ENCODE measurements at places on chromosomes 12 and 14. TPM values are rescaled to one million over a fixed set of nuclear protein-coding genes. Genes with fewer than 3 reads are reported as not detected.
A peak's percentile ranks its signal among the peaks of the same experiment; 100 is the strongest.

- no peak for DNase-seq
Measured at GRCh38 chr14:61435563-61436337, 114.4 kb downstream of the PRKCH start.

DNA sequence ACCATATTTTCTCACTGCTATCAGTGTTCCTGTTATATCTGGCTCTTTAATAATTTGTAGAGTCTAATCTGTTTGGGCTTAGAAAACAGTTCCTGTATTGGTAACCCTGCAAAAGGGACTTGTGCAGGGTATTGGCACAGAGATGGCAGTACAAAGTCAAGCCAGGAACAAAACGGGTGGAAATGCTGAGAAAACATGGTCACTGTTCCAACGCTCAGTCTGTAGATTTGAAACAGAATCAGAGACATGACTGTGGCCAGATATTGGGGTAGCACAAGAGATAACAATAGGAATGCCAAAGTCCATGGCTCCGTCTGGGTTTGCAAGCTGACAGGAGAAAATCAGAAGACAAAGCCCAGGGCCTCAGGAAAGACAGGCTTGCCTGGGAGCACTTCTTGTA, 290.7 kb upstream of the PDE3A start:
- no peak for DNase-seq

DNA sequence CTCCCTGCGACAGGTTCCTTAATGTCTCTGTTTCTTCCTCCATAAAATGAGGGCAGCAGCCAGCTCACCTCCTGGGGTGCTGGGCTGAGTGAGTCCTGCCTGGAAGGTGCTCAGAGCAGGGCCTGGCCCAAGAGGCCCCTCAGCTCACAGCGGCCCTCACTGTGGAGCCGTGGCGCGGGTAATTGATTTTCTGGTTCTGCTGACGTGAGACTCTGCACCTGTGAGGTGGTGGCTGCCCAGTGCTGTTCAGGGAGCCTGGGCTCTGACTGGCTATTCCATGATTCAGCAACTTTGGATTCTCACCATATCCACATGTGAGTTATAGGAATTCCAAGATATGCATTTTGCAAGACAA, 266.6 kb downstream of the ADGRD1 start:
- DNase-seq: no peak

DNA sequence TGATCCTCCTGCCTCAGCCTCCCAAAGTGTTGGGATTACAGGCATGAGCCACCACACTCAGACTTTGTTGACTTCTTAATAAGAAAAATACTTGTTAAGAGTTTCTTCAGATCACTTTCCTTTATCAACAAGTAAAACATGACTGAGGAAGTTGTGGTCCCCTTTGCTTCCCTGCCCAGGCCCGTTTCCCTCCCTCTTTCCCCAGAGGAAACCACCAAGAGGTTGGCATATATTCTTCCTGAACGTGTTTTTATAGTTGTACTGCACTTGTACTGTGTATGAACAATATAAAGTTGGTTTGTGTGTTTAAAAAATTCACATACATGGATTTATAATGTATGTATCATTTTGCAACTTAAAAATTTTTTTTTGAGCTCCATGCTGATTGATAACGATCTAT, 28.4 kb downstream of the PTPN11 start:
- no peak for DNase-seq

- no peak for DNase-seq
Measured at GRCh38 chr12:2198005-2198501, 145.3 kb downstream of the CACNA1C start.

DNA sequence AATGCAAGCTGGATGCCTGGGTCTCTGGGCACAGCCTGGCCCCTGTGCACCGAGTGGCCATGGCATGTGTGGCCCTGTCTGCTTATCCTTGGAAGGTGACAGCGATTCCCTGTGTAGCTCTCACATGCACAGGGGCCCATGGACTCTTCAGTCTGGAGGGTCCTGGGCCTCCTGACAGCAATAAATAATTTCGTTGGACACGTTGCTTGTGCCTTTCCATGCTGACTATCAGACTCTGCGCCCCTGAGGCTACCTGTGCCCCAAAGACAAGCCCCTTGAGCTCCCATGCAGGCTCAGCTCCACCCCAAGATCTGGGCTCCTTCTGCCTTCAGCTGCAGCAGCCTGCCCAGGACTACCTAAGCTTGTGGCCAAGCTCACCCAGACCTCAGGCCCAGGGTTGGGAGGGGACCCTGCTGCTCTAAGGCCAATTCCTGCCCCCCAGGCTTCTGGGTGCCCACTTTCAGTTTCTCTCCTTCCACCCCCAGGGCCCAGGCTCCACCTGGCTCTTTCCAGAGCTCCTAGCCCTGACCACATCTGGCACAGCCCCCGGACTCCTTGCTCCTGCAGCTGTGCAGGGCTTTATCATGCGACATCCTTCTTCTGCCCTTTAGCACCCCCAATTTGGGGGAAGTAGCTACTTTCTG, 11.8 kb downstream of the SERPINA3 start:
- no peak for DNase-seq

DNA sequence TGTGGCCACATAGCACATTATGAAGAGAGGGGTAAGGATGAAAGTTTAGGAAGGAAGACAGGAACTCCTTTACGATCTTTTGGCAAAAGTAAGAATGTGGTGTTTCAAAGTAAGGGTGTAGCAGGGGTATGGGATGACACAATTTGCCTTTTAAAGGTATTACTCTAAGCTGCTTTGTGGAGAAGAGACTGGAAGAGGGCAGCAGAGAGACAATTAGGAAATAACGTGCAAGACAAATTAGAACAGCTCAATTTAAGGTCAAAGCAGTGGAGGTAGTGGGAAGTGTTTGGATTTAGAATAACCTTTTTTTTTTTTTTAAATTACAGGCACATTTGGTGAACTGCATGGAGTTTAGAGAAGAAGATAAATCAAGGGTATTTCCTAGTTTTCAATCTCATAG, 342.6 kb downstream of the NOVA1 start:
- DNase-seq: no peak

- DNase-seq: no peak
Measured at GRCh38 chr12:52790427-52791270, 5.3 kb downstream of the KRT3 start.

- DNase-seq: no peak
Measured at GRCh38 chr12:95214466-95214865, 2.8 kb downstream of the FGD6 start.

- no peak for DNase-seq
Measured at GRCh38 chr14:89672636-89673511, 255.8 kb upstream of the FOXN3 start.

DNA sequence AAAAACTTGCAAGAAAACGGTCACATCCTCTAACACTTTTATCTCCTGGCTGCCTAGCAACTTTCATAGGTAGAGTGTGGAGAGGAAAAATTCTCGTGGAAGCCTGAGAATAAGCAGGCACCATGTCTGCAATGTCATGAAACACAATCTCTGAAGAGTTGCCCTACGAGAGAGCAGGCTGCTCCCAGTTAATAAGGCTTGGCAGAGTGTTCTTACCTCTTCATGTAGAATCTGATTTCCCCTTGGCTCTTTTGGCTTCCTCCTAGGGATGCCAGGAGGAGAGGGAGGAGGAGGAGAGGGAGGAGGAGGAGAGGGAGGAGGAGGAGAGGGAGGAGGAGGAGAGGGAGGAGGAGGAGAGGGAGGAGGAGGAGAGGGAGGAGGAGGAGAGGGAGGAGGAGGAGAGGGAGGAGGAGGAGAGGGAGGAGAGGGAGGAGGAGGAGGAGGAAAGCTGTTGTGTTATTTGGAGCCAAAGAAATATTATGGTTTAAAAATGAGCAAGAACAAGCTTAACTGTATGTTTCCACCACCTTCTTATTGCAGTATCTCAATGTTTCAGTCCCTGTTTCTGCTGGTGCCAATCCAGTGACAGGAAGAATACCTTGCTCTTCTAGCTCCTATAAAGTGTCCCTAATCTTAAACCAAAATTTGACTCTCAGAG, 52.9 kb downstream of the EGLN3 start:
- DNase-seq: no peak

GRCh38 chr12:119728444-119728745, 60.5 kb downstream of the PRKAB1 start:
- DNase-seq: no peak

GRCh38 chr14:24721775-24722174, 87.8 kb upstream of the GZMB start:
- no peak for DNase-seq

DNA sequence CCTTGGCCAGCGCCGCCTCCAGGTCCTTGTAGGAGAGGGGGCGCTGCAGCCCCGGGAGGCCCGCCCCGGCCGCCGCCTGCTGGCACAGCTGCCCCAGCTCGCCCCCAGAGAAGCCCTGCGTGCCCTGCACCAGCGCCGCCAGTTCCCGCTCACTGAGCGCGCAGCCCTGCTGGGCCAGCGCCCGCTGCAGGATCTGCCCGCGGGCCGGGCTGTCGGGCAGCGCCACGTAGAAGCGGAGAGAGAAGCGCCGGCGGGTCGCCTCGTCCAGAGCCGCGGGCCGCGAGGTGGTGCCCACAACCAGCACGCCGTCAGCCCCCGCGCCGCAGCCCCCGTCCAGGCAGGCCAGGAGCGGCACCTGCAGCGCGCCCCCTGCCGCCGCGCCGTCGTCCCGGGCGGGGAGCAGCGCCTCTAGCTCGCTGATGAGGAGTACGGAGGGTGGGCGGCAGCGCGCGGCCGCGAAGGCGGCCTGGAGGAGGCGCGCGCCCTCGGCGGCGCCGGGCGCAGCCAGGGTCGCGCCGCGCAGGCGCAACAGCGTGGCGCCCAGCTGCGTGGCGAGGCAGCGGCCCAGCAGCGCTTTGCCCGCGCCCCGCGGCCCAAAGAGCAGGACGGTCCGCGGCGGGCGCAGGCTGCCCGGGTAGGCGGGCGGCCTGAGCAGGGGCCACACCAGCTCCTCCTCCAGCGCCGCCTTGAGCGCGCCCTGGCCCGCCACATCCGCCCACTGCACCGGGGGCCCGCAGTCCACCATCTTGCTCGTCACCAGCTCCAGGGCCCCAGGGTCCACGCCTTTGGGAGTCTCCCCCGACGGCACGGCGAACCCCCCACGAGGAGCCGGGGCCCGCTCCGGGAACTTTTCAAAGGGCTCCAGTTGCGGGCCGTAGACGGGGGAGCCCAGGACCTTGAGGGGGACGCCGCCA, 27.7 kb downstream of the FIGNL2 start:
- peak; percentile 64 for DNase-seq

DNA sequence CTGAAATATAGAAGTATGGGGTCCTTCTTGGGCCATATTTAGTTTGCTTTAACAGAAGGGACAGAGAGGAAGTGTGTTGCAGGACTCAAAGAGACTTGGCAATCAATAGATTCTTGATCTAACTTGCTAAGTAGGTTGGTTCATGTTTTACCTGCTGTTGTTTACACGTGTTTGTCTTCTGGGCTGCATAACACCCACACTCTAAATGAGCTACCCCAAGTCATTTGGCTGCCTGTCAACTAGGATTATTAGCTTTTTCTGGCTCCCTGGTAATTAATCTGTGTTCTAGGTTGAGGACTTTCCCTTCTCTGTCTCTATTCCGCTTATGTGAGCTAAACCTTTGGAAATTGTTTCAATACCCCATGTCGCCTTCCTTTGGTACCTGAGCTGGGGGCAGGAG, 10.1 kb upstream of the TBPL2 start:
- no peak for DNase-seq

- DNase-seq: no peak
Measured at GRCh38 chr12:44223736-44224135, 387.9 kb downstream of the TMEM117 start.

- DNase-seq: no peak
Measured at GRCh38 chr14:77498984-77499527, 440 bp upstream of the ISM2 start.

- DNase-seq: no peak
Measured at GRCh38 chr14:86153480-86153879, 623.5 kb downstream of the FLRT2 start.

- DNase-seq: no peak
Measured at GRCh38 chr14:58755031-58755925, 117.5 kb downstream of the DACT1 start.

DNA sequence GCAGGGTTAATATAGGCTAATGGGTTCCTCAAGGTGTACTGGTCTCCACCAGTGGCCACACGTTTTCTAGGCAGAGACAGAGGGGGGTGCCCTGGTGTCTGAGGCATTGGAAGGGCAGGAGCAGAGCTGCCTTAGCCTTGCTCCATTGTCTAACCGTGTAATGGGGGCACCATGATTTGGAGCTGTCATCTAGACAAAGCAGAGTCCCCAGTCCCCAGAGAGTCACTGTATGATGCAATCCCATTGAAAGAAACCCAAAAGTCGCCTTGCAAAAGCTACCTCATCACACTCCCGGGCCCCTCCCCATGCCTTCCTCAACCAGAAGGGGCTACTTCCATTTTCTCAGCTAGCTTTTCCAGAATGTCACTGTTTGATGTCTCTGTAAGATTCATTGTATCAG, 487.1 kb downstream of the AACS start:
- no peak for DNase-seq

DNA sequence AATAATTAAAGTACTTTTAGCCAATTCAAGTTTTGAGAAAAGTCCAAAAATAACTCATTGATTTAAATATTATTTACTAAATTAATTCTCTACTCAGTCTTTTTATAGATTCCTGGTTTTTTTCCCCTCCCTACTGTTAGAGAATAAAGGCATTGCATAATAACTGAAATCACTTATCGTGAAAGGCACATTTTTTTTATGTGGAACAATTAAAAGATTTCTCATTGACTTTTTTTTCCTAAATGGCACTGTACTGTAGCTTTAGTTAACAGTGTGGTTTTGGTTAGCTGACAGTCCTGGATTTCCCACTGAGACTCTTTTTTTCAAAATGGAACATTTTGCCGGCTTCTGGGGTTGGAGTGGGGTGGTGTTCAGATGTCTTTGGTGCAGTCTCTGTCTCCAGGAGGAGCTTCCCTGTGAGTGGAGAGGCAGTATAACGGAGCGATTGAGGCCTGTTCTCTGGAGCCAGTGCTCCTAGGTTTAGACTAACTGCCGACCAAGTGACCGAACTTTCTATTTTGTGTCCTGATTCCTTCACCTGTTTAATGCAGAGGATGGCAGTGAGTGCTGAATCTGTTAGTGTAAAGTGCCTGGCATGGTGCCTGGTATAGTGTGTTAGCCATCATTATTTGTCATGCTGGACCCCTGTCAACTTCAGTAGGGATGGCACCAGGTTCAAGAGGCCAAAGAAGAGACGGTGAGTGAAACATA, 117.7 kb downstream of the ADCK1 start:
- DNase-seq: no peak

DNA sequence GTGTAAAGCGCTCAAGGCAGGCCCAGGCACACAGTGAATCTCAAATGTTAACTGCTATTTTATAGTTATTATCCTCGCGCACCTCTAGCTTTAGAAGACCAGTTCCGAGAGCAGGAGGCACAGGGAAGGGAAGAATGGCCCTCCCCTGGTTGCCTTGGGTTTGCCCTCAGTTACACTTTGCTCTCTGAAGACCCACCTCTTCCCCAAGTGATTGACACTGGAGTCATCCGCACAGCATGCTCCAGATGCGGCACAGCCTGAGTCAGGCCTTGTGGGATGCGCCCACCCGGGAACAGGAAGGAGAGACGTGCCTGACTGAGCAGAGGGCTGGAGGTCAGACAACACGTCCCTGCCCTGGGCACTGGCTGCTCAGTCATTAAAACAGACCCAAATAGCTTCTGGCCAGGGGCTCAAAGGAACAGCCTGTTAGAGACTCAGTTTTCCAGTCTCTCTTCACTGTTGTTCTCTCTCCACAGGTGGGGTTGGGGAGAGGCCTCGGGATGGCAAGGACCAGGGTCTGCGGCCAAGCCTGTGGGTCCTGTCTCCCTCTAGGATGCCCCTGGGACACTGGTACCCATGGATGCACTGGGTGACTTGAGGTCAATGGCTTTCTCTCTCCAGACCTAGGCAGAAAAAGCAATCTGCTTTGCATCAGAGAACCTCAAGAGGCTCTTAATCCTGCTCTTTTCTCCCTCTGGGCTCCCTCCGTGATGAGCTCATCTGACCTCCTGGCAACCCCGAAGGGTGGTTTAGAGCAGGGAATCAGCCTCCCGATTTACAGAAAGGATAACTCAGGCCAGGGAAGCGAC, 13.6 kb upstream of the MLXIP start:
- DNase-seq: peak; percentile 76

The BBOF1 gene
- 1.7 TPM for total RNA-seq

The OR4M1 gene
- total RNA-seq: not detected

The CEP83 gene
- total RNA-seq: 6.9 TPM
